ENCODE measurements at places on chromosomes 7 and 10.

DNA sequence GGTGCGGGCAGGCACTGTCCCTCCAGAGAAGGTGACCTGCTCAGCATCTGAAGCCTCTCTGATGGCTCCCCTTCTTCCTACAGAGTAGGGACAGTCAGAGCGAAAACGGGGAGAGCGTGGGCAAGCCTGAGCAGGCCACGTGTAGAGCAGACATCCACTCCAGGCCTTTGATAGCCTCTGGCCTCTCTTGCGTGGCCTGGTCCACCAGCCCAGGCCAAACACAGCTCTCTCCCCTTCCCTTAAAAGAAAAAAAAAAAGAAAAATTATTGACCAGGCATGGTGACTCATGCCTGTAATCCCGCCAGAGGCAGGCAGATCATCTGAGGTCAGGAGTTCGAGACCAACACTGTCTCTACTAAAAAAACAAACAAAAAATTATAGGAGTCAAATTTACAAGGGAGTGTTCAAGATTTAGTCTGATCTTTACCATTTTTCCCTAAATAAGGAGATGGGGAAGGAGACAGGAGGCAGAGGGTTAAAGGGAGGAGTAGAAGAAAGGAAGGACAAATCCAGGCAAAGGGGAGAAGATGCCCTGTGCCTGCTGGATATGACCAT is 84.8 kb downstream of the PLXNA4 start:
- DNase-seq: no peak

GRCh38 chr7:121503039-121503438 is 106.9 kb upstream of the FAM3C start:
- no peak for DNase-seq

DNA sequence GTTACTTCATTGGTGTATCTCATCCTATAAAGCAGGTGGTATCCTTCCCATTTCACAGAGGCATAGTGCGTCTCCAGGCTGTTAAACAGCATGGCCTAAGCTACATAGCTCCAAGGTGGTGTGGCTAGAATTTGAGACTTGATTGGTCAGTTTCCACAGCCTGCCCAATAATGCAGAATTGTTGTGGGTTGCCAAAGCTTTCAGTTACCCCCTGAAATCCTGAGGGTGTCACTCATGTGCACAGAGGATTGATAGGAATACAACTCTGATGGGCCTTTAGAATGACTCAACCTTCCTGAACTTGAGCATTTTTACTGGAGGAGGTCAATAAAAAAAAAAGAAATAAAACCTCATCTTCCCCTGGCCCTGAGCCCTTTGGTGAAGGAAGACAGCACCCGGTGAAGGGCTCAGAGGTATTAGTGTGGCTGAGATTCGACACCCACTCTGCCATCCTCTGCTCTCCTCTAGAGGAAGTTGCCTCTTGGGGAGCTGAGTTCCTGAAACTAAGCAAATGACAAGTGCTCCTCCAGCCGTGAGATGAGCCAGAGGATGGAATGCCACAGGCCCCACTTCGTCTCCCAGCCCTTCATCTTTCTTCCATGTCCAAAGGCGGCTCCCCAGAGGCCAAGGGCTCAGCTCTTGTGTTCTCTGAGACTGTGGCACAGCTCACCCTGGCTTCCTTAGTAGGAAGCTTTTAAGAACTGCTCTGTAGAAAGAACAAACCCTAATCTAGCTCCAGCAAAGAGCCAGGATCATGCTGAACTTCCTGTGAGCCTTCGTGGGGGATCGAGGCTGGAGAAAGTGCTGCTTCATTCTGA is 1.0 kb downstream of the ACSL5 start:
- DNase-seq: no peak

- DNase-seq: no peak
These were observed 74.2 kb downstream of the CUL2 start for GRCh38 chr10:35015843-35016408.

DNA sequence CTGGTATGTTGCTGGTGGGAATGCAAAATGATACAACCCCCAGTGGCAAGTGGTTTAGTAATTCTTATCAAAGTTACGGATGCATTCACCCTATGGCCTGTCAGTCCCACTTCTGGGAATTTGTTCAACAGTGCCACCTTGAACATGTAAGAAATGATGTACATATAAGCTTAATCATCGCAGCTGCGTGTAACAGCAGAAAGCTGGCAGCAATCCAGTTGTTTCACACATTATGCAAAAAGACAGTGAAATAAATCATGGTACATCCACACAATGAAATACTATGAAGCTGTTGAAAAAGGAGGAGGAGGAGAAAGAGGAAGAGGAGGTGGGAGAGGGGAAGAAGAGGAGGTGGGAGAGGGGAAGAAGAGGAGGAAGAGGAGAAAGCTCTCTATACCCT is 76.2 kb upstream of the MYL10 start:
- no peak for DNase-seq

DNA sequence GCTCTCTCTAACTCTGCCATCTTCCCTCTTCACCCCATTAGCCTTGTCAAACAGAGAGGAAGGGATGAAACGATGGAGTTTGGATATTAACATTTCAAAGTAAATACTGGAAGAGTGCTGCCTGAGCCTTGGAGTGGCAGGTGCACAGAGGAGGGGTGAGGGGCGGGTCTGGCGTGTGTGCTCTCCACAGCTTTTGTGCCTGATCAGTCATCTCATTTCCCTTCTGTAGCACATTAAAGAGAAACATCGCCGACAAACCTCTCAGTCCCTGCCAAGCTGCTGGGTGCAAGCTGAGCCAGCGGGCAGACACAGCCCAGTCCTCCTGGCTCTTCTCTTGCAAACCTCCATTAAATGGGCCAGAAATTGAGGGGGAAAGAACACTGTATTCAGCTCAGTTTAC is 76.2 kb downstream of the SLIT1 start:
- no peak for DNase-seq

DNA sequence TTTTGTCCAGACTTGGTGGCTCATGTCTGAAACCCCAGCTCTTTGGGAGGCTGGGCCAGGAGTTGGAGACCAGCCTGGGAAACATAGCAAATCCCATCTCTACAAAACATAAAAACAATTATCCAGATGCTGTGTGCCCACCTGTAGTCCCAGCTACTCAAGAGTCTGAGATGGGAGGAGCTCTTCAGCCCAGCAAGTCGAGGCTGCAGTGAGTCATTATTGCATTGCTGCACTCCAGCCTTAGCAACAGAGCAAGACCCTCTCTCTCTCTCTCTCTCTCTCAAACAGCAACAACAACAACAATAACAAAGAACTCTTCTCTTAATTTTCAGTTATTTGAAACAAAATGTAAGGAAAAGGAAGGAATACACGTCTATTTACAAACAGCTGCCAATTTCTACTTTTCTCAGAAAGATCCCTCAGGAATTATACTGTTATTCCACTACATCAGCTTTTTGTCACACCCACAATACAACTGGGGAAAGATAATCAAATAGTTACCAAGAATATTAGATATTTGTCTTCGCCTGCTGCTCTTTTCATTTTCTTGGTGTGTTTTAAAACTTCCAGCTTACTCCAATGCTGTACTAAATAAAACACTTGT is 5.1 kb upstream of the TSPAN12 start:
- no peak for DNase-seq

DNA sequence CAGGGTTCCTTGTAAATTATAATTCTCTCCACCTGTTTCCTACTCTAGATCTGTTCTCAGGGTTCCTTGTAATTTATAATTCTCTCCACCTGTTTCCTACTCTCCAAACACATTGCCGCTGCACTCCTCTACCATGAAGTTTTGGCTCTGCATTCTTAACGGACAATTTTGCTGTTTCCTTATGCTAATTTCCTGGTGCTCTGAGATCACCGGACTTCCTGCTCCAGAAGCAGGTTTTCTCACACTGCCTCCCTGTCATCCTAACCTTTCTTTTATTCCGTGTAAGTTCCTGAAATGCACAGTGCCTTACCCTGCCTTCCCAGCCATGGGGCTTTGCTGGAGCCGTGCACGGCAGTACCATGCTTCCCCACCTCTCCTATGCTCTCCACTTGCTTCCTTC is 256.8 kb downstream of the PLXNA4 start:
- DNase-seq: no peak

DNA sequence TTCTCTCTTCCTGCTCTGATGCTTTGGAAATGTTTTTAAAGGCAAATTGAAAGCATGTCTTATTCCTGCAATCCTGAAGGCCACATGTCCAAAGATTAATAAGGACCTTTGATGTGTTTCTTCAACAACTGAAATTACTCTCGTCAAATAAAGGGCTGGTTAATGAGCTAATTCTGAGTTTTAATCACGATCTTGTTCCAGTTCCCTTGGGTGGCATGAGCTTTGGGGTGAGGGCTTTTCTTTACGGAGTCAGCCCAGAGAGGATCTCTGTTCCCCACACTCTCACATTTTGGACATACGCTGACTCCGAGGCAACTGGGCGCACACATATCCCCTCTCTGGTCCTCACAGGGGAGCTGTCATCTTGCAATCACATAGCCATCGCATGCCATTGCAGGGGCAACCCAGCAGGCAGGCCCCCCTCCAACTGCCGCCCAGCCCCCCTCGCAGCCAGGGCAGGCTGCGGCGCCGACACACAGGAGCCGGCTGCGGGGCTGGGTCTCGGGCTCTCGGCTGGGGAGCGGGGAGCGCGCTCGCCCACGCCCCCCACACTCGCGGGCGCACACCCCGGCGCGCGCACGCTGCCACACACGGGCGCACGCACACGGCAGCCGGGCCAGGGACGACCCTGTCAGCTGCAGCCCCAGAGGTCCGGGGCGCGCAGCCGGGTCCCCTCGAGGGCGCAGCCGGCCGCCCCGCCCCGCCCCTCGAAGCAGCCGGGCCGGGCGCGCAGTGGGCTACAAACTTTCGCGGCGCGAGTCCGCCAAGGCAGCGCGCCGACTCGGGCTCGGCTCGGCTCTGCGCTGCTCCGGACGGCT is at the start of gene GDF10:
GDF10 (plus strand) TSS at position 587 of the 818 bp plus-strand sequence. CDS start 455 bp downstream, outside the sequence.
- DNase-seq: no peak

GRCh38 chr7:88321694-88322093 is 15.0 kb upstream of the STEAP4 start:
- DNase-seq: no peak

- no peak for DNase-seq
These were observed 4.1 kb downstream of the ATG9B start for GRCh38 chr7:151020231-151020630.

- no peak for DNase-seq
These were observed 27.1 kb downstream of the PCGF5 start for GRCh38 chr10:91247360-91248111.

DNA sequence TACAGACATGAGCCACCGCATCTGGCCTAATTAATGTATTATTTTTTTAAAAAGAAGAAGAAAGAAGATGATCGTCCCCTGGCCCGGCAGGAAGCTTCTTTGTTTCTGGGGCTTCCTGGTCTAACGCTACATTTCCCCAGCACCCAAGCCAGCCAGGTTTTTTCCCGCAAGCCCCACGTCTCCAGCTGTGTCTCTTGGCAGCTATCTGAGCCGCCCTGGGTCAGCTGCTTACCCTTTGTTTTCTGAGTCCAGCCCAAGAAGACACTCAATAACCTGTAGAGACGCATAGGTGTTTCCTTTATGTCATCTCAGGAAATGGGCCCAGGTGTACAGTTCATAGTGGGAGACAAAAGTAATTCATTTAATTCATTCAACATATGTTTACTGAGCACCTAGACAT is 110.2 kb downstream of the MTPAP start:
- no peak for DNase-seq

GRCh38 chr10:92291921-92292845 is 1.2 kb downstream of the MARCHF5 start:
- DNase-seq: peak; percentile 49

- no peak for DNase-seq
These were observed 149.2 kb downstream of the PAXIP1 start for GRCh38 chr7:154853727-154854095.

GRCh38 chr10:80924063-80924952 is 386.6 kb downstream of the SH2D4B start:
- DNase-seq: peak; percentile 4

DNA sequence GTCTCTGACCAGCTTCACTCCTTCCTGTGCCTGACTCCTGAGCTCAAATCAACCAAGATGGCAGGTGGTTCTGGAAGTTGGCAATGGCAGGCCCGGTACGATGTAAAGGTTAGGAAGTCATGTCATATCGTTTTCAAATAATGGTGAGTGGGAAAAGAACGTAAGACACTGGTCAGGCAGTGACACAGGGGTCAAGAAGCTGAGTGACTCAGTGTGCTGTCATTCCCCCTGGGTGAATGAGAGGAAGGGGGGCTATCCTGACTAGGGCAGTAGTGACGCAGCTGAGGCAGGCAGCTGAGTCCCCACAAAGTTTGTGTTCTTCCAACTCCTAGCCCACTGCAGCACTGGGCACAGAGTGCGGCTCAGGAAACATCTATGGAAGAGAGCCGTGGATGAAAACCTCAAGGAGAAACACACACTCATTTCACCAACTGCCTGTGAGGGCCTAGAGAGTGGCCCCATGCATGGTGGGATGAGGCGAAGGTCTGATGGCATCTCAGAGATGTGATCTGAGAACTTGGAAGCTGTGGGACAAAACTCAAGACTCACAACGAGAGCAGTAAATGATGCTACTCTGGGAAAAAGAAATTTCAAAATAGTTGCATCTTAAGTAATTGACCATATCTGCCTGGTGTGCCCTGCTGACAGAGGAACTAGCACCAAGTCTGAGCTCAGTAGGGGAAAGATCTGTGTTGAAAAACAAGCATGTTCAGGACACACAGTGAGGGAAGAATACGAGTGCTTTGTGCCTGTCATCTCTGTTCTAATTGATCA is 23.2 kb downstream of the CREB3L2 start:
- peak; percentile 88 for DNase-seq

- no peak for DNase-seq
These were observed 469.9 kb downstream of the DNAJB6 start for GRCh38 chr7:157806711-157807110.

DNA sequence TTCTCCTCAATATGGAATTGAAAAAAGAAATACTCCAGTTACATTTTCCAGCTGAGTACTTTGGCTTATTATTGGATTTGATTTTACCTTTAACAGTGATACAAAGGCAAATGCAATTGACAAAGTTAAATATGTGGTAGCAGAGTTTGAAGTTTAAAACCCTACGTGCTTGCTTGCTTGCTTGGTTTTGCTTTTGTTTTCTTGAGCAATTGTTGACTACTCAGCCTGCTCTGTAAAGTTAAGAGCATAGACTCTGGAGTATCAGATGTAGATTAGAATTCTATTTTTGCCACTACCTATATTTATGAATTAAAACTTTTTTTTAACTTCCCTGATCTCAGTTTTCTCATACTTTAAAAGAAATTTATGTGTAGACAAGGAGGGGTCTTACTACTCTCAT is 51.4 kb downstream of the PCDH15 start:
- DNase-seq: no peak

DNA sequence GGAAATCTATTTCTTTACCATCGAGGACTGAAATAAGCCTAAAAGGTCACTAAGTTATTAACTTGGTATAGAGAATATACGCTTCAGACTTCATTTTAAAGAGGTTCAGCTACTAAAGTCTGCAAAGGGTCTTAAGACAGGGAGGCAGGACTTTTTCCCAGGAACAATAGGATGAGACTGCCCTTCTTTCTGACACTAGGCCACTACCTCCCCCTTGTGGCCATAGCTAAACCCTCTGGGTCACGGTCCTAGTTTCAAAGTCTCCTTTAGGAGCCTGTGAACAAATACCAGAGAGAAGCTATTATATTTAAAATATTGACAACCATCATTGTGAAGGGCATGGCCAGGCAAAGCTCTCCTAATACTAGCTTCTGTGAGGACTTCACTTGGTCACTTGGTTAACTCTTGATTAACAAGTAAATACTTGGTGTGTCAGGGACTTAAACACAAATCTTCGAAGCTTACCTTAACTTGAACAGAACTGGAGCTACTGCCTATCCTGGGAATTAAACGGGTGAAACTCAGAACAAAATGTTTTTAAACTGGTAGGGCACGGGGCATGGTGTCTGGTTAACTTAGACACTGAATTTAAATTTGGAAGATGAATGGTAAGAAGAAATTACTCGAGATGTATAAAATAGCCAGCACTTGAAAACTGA is 75.6 kb downstream of the CCDC6 start:
- DNase-seq: no peak

GRCh38 chr7:27165089-27165995 is at the start of gene HOXA9:
HOXA9 (minus strand) TSS chr7:27165537; CDS start chr7:27165457, 80 bp downstream.
- no peak for DNase-seq
